Body of pancreas (tissue), 4 donors: ENCODE measurements at places on chromosomes 13 and 19. TPM values are rescaled to one million over a fixed set of nuclear protein-coding genes. Genes with fewer than 3 reads are reported as not detected.

Gene RNF113B
- not detected for total RNA-seq

Gene MRPL34
- 47.7 TPM for total RNA-seq

Gene PSG5
- not detected for total RNA-seq

Gene SYCN
- 5,793 TPM for total RNA-seq

Gene GJA3
- not detected for total RNA-seq

Gene ZNF431
- 7.9 TPM for total RNA-seq

- DNase-seq = no peak
- H3K4me1 ChIP-seq = no peaks in the 10 kb centered on the region
- H3K4me3 ChIP-seq = no peak overlapping the region
Measured at GRCh38 chr19:20271215-20271926, 104.4 kb downstream of the ZNF486 start.

- no peaks in the 10 kb centered on the region for H3K27me3 ChIP-seq
- H3K27ac ChIP-seq = no peak overlapping the region
- no peaks in the 10 kb centered on the region for H3K36me3 ChIP-seq
- no peaks in the 10 kb centered on the region for H3K4me1 ChIP-seq
- DNase-seq = no peak
- H3K4me3 ChIP-seq = no peak overlapping the region
Measured at GRCh38 chr13:77459592-77459991, 75.9 kb upstream of the SCEL start.

DNA sequence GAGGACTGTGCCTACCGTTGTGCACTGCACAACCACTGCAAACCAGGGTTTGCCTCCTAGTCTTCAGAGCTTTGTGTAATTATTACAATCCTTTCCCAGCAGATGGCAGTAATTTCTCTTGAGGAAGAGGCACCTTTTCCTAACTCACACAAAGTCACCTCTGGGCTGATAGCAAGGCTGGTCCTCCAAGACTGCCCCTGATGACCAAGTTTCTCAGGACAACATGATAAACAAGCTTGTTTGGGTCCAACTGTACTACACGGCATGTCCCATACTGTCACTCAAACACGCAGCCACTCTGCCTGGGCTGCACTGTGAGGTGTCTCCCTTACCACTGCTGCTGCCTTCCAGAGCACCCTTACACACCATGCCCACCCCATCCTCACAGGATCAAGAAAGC is 39.3 kb downstream of the RFXAP start:
- no peaks in the 10 kb centered on the region for H3K36me3 ChIP-seq
- no peak overlapping the region for H3K27ac ChIP-seq
- no peak overlapping the region for H3K4me3 ChIP-seq
- DNase-seq = peak; percentile 7
- H3K27me3 ChIP-seq = no peaks in the 10 kb centered on the region

DNA sequence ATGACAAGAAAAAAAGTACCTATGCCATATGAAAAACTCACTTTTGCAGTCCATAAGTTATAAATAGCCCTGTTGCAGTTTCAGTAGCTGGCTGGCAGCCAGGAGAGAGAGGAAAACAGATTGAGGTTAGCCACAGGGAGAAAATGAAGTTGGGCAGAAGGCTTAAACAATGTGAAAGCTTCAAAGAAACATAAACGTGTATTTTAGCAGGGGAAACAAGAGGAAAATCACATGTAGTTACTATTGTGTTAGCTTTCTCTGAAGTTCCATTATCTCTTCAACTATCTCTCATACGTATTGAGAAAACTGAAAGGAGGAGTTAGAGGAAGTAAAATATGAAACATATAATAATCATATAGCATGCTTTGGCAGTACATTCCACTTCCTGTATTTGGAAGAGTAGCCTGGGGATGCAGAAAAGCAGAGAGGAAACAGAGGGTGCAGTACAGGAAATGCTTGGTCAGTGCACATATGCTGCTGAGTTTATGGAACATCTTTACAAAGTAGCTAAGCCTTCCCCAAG is 1551.1 kb downstream of the EFNB2 start:
- no peak overlapping the region for H3K4me3 ChIP-seq
- peaks cover 3% of the 10 kb centered on the region for H3K4me1 ChIP-seq
- no peak overlapping the region for H3K27ac ChIP-seq

- H3K27me3 ChIP-seq = no peaks in the 10 kb centered on the region
- DNase-seq = no peak
- H3K27ac ChIP-seq = no peak overlapping the region
- H3K36me3 ChIP-seq = no peaks in the 10 kb centered on the region
- H3K4me3 ChIP-seq = no peak overlapping the region
- H3K4me1 ChIP-seq = no peaks in the 10 kb centered on the region
Measured at GRCh38 chr19:4957981-4958380, 10.9 kb upstream of the KDM4B start.

DNA sequence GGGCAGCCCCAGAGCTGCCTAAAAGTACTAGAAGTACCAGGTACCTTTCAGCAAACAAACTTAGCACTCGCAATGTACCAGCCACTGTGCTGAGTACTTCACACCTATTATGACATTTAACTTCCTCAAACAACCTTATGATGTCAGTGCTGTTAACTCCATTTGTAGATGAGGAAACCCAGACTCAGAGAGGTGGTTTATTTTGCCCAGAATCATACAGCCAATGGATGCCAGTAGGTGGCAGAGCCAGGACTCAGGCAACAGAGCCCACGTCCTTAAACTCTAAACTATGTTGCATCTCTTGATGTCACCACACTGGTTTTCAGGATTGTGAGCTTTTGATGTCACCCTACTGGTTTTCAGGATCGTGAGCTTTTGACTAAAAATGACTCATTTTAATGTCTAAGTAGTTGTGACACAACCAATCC is 78.9 kb downstream of the FLT1 start:
- H3K36me3 ChIP-seq = no peaks in the 10 kb centered on the region
- H3K4me3 ChIP-seq = no peak overlapping the region
- no peak overlapping the region for H3K27ac ChIP-seq
- no peaks in the 10 kb centered on the region for H3K4me1 ChIP-seq

DNA sequence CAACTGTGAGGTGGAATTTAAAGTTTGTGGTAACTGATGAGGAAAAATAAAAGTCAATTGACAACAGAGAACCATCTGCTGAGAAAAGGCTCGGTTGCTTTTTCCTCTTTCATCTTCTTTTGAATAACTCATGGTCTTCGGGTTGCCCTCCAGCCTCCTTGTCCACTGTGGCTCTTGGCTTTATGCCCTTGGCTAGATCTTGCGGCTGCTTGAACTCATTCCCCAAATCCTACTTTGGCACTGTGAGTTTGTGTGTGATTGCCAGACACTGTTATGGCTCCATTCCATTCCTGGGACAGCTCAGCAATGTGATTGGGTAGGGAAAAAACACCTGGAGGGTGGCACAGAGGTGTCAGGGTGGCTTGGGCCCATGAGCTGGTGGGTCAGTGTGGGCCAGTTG is 387.4 kb downstream of the DLEU7 start:
- no peak overlapping the region for H3K27ac ChIP-seq
- H3K4me1 ChIP-seq = peaks cover 9% of the 10 kb centered on the region
- no peaks in the 10 kb centered on the region for H3K27me3 ChIP-seq
- DNase-seq = no peak
- H3K4me3 ChIP-seq = no peak overlapping the region
- H3K36me3 ChIP-seq = no peaks in the 10 kb centered on the region

GRCh38 chr19:35130761-35131720 is 3.8 kb downstream of the LGI4 start:
- H3K27ac ChIP-seq = no peak overlapping the region
- DNase-seq = no peak
- peaks cover 10% of the 10 kb centered on the region for H3K4me1 ChIP-seq
- no peaks in the 10 kb centered on the region for H3K36me3 ChIP-seq
- no peaks in the 10 kb centered on the region for H3K27me3 ChIP-seq
- H3K4me3 ChIP-seq = no peak overlapping the region

GRCh38 chr13:30720172-30720869 is 15.0 kb upstream of the ALOX5AP start:
- H3K27ac ChIP-seq = no peak overlapping the region
- H3K4me3 ChIP-seq = no peak overlapping the region
- H3K27me3 ChIP-seq = no peaks in the 10 kb centered on the region
- H3K4me1 ChIP-seq = no peaks in the 10 kb centered on the region

GRCh38 chr13:76887076-76887563 is 915 bp upstream of the KCTD12 start:
- no peaks in the 10 kb centered on the region for H3K36me3 ChIP-seq
- no peaks in the 10 kb centered on the region for H3K27me3 ChIP-seq
- peaks cover 24% of the 10 kb centered on the region for H3K4me1 ChIP-seq
- DNase-seq = peak; percentile 13
- H3K4me3 ChIP-seq = peak overlapping the region; percentile 10

DNA sequence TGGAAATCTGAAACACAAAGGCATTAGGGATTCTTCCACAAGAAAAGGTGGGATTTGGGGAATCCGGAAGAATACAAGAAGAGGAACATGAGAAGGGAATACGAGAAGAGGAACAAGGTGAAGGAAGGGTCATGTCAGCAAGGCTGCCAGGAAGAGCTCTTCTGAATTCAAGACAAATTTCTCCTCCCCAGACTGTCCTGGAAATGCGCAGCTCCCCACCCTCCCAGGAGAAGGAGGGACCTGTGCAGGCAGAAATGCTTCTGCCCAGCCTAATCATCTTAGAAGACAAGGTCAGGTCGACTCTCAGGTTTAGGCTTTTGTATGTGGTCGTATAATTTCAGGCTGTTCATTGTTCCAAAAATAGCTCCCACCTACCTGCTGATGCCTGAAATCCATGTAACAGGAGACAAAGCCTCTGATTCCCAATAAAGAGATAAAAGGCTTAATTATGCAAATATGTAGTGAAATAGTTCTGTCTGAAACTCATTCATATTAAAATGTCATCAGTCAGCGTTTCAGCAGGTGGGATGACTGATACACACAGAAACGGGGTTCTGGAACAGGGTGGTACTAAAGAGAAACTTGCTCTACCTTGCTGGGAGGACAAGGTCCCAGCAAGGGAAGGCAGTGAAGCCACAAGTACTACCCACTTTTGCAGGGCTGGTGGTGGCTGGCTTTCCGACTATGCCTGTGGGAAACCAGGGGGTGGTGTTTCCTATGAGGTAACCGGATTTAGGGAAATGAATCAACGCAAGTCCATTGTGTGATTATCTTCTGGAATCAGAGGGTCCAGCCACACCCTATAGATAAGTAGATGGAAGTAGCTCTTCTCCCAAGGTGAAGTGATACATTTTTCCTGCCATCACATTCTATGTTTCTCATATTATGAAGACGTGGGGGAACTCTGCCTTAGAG is 76.1 kb downstream of the KL start:
- no peaks in the 10 kb centered on the region for H3K4me1 ChIP-seq
- no peaks in the 10 kb centered on the region for H3K36me3 ChIP-seq
- H3K27me3 ChIP-seq = no peaks in the 10 kb centered on the region
- H3K27ac ChIP-seq = no peak overlapping the region
